ENCODE measurements at places on chromosomes 5 and 9. TPM values are rescaled to one million over a fixed set of nuclear protein-coding genes. Genes with fewer than 3 reads are reported as not detected.
A peak's percentile ranks its signal among the peaks of the same experiment; 100 is the strongest.

The HBEGF gene
- total RNA-seq = 1.8 TPM

DNA sequence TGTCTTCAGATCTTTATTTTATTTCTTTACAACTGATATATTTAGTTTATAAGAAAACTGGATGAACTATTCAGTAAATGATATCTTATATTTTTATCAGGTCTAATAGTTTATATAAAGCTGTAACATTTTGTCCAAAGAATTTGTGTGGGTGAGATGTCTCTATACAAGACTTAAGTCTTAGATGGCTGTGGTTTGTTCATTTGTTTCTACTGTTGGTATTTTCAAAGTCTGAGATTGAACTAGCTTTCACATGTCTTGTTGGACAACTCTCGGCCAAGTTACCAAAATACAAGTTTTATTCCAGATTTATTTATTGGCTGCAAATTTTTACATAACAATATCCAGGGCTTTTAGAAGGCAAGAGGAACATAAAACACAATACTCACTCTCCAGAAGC lies 286.0 kb downstream of the NR2F1-AS1 start:
- DNase-seq = peak; percentile 50

DNA sequence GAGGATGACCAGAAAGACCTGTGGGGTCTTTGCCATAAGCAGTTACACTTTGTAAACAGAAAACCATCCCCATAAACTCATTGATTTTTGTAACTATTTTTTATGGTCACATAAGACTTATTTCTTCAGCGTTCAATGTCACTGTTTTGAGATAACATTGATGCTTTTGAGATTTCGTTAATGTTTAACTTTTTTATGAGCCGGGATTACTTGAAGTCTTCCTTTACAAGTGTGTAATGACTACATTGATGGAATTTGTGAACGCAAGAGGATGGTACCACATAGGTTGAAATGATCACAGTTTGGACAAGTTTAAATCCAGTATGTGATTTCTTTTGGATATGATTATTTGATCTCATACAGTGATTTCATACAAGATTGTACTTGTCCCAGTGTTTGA lies 1.8 kb downstream of the SLC12A2 start:
- DNase-seq = no peak

DNA sequence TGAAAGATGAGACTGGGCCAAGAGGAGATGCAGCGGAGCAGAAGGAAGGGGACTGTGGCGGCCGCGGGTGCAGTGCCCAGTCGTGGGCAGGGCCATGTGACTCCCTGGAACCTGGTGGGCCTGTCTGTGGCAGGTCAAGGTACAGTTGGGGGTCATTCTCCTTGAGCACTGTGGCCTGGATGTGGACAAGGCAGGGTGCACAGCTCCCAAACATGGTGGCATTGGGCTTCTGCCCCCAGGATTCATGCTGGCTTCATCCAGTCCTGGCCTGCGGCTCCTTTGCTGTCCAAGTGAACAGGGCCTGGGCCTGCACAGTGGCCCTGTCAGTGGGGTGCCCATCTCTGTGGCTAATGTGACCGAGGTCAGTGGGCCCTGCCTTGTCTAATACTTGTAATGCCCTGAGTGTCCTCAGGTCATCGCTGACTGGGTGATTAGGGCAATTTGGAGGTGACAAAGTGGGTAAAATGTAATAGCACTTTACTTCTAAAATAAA lies 39.9 kb downstream of the CEP72 start:
- DNase-seq = no peak

DNA sequence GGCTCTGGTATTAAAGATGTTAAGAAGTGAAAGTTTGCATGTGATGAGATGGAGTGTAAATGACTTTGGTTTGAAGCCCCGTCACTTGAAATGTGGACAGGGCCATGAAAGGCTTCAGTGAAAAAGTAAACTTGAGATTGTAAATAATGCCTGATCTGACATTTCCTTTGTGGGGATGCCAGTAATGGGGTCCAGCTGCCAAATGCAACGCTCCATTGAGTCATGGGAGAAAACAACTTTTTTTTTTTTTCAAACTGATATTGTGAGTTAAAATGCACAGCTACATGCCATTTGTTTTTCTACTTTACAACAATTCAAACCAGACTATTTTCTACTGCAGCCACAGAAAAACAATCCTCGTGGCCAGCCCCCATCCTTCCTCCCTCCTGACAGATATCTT lies 327.0 kb upstream of the TNC start:
- peak; percentile 21 for DNase-seq

GRCh38 chr5:128962211-128962610 lies 3.1 kb upstream of the SLC27A6 start:
- DNase-seq = no peak

The ZFP2 gene
- total RNA-seq = 2.8 TPM

DNA sequence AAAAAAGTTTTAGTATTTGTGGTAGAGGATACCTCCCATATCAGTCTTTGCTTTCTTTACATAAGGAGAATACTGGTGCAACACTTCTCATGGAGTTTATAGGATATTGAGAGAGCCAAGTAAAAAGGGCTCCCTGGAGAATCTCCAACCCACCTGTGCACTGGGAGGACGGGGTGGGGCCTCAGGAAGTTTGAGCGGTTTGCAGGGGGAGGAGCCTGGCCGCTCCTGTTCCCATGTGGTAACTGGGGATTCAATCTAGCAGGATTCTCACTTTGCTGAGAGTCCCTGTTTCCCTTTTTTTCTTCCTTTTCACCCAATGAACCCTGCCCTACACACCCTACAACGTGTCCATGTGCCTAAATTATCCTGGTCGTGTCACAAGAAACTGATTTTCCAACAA lies 82.8 kb downstream of the APTX start:
- no peak for DNase-seq

The BARHL1 gene
- total RNA-seq = not detected

DNA sequence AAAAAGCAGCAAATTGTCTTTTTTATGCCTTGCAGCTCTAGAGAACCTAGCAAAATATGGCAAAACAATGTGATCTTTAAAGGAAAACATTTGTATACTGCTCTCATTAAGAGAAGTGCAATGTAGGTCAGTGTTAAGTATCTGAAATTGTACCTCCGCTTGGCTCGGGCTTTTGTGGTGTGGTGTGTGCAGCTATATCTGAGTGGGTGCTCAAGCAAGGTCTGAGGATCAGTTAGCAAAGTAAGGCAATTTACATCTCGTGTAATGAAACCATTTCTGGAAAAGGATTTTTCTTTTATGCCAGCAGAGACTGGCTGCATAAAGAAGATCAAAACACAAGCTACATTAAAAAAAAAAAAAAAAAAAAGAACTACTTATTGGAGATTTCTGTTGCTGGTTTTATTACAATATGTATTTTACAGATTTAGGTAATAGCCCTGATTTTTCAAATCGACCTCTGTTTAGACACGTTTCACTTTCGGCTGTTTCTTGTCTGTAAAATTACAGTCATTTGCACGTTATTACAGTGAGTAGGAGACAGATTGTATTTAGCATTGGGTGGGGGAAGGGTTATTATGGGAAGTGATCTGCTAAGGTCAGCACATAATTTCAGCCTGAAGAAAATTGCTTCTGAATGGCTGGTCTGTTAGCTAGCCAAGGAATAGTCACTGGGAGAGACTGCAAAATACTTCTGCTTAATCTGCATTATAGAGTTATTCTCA lies 7.9 kb upstream of the ZNF608 start:
- DNase-seq = peak; percentile 56

The SLC6A7 gene
- not detected for total RNA-seq

The CCDC183 gene
- total RNA-seq = 1.0 TPM

The GFI1B gene
- not detected for total RNA-seq

The OCLN gene
- total RNA-seq = 2.3 TPM

DNA sequence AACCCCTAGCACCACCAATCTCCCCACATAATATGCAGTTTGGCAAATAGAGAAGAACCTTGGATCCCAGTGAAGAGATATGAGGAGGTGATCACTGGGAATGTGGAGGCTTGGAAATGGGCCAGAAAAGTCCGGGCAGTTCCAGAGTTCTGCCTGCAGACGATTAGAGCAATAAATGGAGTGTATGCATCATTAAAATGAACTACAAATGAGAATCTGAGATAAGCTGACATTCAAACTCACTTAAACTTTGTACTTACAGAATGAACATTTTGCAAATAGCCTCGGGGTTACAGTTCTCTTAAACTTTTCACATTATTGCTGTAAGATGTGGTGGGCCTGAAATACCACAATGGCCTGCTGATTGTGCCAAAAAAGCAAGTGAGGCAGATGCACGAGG lies 23.0 kb upstream of the LHFPL2 start:
- peak; percentile 32 for DNase-seq

DNA sequence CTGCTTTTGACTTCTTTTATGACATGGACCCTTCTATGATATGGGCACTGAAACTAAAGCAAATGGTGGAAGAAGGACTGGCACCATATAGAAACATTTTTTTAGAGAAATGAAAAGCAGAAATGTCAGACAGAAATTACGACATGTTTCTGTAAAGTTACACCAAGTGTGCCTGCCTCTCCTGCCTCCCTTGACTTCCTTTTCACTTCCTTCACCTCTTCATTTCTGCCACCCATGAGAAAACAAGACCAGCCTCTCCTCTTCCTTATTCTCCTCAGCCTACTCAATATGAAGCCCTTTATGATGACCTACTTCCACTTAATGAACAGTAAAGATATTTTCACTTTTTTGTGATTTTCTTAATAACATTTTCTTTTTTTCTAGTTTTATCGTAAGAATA lies 44.5 kb downstream of the ERCC6L2 start:
- no peak for DNase-seq

GRCh38 chr5:168798065-168799023 lies 219.2 kb upstream of the PANK3 start:
- DNase-seq = peak; percentile 16

- no peak for DNase-seq
Measured at GRCh38 chr5:95241635-95242034, 43.3 kb downstream of the MCTP1 start.

GRCh38 chr9:129671519-129671918 lies 6.1 kb downstream of the PRRX2 start:
- DNase-seq = no peak

- DNase-seq = peak; percentile 62
Measured at GRCh38 chr5:3594510-3595005, 1.1 kb upstream of the IRX1 start.

The GGTA1 gene
- under 0.01 TPM for total RNA-seq

DNA sequence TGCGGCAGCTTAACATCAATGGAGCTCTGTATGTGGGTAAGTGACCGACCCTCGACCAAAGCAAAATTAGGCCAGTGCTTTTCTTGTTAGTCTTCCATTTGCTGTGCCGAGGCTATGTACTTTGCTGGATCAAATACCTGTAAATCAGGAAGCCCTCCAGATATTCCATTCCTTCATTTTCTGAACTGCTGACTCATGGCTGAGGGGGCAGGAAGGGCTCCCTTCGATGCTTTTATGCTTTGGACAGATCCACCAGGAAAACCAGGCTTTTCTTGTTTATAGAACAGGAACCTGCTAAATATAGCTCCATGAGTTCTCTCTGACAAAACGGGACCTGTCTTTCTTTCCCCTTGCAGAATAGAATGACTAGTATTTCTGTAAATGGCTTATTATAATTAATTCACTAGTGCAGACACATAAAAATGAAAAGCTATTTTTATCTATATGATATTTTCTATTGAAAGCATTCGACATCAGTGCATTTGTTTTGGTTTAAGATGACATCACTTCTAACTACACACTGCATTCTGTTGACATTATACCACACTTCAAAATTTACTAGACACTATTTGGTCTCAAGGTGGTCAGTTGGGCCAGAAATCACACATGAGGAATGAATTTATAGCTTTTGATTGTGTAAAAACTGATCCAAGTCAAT lies 93.3 kb downstream of the LIFR start:
- peak; percentile 47 for DNase-seq

DNA sequence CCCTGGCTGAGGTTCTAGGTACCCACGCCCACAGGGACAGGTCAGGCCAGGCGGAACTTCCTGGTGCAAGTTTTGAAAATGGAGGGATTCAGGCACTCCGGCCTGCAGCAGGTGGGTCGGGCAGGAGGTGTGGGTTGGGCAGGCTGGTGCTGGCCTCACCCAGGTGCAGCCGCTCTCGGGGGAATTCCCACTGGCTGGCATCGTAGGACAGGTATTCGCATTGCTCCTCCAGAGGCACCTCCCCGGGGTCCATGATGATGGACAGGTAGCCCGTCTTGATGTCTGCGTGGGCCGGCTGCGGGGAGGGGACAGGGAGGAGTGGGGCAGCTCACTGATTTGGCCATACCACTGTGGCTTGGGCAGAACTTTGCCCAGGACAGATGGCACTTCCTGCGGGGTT lies 28.7 kb upstream of the SCGB3A1 start:
- no peak for DNase-seq

DNA sequence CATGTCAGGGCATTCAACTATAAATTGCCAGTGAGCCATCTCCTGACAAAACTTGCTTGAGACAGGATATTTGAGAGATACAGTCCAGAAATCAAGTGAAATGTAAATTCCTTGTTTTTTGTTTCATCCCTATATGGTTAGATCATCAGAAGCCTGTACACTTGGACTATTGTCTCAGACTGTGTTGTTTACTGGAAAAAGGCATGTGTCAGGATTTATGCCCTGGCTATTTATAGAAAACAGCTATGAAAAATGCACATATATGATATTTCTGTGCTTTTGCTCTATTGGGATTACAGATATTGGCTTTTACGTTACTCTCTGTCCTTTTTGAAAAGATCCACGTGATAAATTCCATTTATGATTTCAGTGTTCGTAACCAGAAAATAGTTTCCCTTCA lies 44.2 kb downstream of the IL31RA start:
- no peak for DNase-seq

DNA sequence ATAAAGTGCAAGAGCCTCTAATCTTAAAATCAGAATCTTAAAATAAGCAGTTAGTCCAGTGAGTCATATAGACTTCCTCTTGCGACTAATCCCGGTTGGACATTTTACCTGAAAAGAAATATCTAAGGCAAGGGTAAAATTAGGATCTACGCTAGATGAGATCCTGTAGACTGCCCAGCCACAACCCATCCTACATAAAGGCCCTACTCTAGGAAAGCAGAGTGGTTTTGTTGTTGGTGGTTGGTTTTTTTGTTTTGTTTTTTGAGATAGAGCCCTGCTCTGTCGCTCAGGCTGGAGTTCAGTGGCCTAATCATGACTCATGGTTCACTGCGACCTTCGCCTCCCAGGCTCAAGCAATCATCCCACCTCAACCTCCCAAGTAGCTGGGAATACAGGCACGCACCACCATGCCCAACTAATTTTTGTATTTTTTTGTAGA lies 6.9 kb downstream of the TSC1 start:
- peak; percentile 9 for DNase-seq

- DNase-seq = peak; percentile 0
Measured at GRCh38 chr5:119131530-119132304, 60.8 kb downstream of the DMXL1 start.

DNA sequence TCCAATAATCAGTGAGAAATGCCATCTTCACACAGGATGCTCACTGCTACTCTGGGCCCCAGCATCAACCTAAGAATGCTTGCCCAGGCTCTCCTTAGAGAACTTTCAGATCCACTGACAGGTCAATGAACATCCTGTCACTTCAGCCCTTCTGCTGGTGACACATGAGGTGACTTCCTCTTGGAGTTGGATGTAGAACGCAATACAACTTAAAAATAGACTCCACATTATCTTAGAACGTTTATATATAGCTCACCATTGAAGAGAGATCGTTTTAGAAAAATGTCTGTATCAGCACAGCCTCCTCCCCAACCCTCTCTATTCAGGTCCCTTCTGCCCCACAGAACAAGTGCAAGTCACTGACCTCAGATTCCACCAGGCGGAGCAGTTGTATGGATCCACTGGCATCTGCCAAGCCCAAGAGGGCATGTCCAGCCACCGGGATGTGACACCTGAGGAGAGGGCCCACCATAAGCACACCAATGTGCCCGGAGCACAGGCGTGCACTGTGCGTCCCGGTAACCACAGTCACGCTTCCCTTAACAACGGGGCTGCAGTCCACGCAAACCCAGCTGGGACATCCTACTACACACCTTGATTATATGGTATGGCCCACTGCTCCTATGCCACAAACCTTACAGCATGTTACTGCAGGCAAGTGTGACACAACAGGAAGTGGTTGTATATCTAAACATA lies 2.9 kb downstream of the DPH7 start:
- DNase-seq = no peak
